Body of pancreas (tissue), 4 donors: ENCODE measurements at places on chromosomes 16 and 17. TPM values are rescaled to one million over a fixed set of nuclear protein-coding genes. Genes with fewer than 3 reads are reported as not detected.
A peak's percentile ranks its signal among the peaks of the same experiment; 100 is the strongest.

DNA sequence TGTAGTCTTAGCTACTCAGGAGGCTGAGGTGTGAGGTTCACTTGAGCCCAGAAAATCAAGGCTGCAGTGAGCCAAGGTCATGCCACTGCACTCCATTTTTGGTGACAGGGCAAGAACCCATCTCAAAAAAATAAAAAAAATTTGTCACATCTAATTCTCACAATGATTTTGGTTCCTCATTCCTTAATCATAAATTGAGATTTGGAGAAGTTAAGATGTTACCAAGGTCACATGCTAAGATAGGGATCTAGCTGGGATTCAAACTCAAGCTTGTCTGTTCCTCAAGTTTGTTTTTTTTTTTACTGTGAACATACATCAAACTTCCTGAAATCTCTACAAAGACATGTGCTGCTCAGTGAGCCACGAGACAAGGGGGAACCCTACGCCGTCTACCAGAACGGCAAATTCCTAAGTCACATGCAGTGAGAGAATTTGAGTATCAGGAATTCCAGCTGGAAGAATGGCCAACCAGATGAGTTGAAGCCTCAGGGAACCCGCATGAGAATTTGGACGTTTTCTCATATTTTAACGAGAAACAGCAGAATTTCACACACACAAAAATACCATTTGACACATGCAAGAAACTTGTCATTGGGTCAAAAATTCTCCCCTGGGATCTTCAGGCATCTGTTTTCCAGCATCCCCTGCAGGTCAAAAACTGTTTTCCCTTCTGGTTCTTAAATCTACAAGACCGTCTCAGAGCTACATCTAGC is 414.1 kb upstream of the GOT2 start:
- H3K36me3 ChIP-seq, result no peaks in the 10 kb centered on the region
- DNase-seq, result no peak
- H3K4me1 ChIP-seq, result no peaks in the 10 kb centered on the region
- H3K27ac ChIP-seq, result no peak overlapping the region

Gene CSF3
- total RNA-seq, result 1.6 TPM

GRCh38 chr16:57372372-57373116 is at the start of gene CX3CL1:
Gene CX3CL1, plus strand, starts transcription at chr16:57372490. Its CDS starts 79 bp downstream, at chr16:57372569.
- no peaks in the 10 kb centered on the region for H3K36me3 ChIP-seq
- no peak within 1 kb of the TSS for H3K4me3 ChIP-seq
- H3K4me1 ChIP-seq, result peaks cover 36% of the 10 kb centered on the region
- peak; percentile 88 for DNase-seq

Gene TTLL6
- 0.26 TPM for total RNA-seq

Gene WFIKKN1
- 3.9 TPM for total RNA-seq
